NCI-H1105 (cell line): ENCODE measurements at places on chromosomes 6 and 20.

- peak; percentile 70 for DNase-seq
Measured at GRCh38 chr6:75208298-75209183, 2.7 kb upstream of the COL12A1 start.

DNA sequence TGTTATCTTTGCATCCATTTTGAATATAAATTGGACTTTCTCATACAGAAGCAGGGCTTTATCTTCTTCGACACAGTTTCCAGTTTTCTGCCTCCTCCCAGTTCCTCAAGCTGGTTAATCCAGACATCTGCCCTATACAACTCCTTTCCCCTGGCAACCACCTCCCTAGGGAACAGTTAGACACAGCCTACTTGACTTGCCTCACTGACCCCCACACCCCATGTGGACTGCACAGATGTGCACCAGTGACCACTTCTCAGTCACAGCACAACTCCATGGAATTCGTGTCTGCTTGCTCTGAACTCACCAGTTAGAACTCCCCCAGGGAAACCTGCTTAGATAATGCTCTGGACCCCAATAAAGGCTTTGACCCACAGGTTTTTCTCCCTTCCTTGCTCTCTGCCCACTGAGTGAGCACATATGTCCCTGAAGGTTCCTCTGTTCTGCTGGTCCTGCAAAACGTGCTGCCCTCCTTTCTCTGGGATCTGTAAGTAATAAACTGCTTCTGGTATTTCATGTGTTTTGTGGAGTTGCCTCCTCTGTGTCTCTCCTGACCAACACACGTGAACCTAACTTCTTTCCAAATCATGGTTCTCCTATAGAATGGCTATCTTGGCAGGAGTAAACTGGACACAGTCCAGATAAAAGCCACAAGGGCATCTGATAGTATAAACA, 351.2 kb downstream of the CD83 start:
- DNase-seq, result no peak

GRCh38 chr6:144378437-144378836, 93.3 kb downstream of the UTRN start:
- DNase-seq, result no peak

- DNase-seq, result no peak
Measured at GRCh38 chr6:16676978-16677377, 84.3 kb downstream of the ATXN1 start.

- DNase-seq, result no peak
Measured at GRCh38 chr20:2312876-2313275, 17.1 kb downstream of the TGM3 start.

DNA sequence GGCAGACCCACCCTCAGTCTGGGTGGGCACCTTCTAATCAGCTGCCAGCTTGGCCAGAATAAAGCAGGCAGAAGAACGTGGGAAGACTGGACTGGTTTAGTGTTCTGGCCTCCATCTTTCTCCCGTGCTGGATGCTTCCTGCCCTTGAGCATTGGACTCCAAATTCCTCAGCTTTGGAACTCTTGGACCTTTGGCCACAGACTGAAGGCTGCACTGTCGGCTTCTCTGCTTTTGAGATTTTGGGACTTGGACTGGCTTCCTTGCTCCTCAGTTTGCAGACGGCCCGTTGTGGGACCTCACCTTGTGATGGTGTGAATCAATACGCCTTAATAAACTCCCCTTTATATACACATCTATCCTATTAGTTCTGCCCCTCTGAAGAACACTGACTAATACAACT, 20.6 kb upstream of the FNDC1 start:
- DNase-seq, result no peak

GRCh38 chr6:2185466-2185865, 59.9 kb downstream of the GMDS start:
- no peak for DNase-seq

GRCh38 chr6:142420802-142421201, 119.0 kb downstream of the ADGRG6 start:
- no peak for DNase-seq

DNA sequence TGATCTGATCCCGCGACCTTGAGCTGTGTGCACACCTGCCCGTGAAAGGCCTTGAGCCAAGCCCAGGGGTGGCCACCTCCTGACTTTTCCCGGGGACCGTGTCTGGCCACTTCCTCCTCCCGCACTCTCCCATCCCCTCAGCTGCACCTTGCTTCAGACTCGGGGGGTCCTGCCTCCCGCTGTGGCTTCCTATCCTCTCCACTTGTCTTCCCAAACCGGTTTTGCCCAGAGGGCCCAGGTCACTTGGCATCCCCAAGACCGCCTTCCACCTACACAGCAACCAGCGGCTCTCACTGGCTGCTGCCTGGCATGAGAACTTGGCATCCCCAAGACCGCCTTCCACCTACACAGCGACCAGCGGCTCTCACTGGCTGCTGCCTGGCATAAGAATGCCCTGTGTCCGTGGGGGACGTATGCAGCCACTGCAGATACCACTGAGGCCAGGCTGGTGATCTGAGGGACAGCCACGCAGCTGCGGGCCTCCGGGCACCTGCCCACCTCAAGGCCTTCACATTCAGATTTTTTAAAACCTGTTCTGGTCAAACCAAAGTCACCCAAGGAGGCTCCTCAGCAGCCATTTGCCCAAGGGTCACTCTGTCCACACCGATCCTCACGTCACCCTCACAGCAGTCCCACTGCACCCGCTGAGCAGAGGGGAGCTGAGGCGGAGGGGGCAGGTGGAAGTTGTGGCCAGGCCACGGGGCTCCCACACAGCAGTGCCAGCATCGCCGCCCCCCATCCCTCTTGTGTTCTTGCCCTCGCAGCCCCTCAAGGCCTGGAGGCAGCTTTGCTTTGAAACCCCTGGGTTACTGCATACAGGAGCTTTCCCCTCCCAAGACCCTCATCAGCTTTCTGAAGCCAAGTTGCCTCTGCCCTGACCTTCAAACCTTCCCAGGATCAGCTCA, 245.5 kb downstream of the TAF4 start:
- DNase-seq, result no peak

GRCh38 chr6:53845280-53846195, 50.7 kb downstream of the LRRC1 start:
- DNase-seq, result no peak

DNA sequence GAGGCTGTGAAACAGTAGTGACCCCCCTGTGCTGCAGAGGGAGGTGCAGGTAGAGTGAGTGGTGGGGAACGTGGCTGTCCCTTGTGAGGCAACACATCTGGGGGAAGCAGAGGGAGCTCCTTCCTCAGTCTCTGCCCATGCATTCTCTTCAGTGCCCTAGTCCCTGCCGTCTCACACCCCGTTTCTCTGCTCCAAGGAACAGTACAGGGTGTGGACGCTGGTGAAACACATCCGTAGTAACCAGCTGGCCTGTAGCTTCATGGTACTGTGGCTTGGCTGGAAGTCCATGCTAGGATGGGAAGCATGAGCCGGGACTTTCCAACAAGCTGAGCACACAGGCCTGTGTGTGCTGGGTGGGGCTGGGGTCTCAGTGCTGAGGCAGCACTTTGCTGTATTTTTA, 25.4 kb upstream of the CST3 start:
- no peak for DNase-seq

DNA sequence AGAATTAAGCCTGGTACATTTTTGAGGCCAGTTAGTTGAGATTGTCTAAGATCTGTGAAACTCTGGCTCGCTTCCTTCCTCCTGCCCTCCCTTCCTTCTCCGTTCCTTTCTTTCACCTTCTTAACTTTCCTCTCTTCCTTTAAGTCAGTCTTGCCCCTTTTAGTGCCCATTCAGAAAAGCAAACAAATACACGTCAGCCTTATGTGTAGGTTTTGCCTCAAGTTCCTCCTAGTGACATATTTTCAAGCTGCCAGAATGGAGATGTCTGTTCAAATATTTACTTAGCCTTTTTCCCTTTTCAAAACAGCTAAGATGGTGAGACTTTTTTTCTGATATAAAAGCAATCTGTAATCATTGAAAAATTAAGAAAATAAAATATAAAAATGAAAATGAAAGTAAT, 178.4 kb downstream of the FARS2 start:
- DNase-seq, result no peak

DNA sequence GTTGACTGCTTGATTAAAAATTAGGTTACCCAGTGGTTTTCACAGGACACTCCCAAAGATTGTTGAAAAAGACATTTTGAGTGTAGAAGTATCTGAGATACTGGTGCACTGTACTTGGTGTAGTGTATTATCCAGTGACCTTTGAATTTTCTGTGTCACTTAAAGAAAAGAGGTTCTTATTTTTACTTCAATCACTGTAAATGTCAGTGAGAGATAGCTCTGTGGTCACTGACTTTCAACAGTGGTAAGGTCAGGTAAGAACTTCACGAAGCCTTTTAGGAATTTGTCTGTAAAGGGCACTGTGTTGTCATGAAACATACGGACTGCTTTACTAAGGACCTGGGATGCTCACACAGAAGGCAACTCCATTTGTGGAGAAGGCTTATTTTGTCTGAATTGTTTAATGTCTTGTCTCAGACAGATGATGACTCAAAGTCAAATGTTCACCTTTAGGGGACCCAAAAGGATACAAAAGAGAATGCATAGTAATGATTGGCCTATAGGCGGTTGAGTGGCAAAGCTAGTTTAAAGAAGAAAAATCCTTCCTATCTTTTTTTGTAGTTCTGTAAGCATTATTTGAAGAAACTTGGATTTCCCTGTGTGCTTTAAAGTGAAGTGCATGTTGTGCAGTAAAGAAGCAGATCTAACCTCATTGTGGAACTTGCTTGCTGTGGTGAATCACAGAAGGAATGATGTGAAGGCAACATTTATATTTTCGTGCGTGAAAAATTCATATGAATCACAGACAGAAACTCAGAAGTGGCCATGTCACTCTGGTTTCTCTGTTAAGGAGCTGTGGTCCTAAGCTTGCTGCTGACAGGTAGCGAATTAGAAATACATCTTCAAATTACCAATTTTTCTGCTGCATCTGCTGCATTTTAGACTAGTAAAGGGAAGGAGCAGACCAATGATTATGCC, 47.3 kb downstream of the ZFAND3 start:
- DNase-seq, result no peak

DNA sequence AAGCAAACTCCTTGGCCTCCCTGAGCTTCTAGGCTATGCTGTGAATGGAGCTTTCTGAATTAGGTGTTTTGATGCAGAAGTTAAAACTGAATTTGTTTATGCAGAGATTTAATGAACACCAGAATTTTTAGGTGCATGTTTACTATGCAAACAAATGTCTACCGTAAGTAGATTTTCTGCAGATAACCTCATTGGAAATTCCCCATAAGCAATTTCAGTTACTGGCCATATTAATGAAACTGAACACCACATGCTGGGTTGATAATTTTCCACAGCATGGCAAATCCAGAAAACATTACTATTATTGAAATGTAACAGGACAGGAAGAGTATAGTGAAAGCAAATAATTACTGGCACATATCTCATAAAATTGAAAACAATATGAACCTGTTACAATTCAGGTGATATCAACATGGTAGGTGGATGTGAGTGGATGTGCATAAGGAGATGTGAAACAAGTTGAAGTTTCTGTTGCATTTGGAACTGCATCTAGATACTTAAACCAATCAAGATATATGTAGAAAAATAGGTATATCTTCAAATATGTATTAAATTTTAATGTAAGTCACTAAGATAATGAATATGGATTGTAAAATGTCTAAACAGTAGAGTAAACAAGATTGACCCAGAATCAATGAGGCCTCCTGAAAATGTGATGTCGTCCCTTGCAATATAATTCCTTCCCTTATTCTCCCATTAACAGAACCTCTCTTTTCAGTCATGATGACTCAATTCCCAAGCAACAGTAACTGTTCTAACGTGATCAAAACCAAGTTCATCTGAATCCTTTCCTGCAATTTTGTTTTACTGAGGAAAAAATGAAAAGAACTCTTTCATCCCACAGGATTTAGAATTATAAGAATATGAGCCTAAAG, 11.0 kb downstream of the PTCHD4 start:
- no peak for DNase-seq

- no peak for DNase-seq
Measured at GRCh38 chr20:40265825-40266533, 423.1 kb downstream of the MAFB start.

DNA sequence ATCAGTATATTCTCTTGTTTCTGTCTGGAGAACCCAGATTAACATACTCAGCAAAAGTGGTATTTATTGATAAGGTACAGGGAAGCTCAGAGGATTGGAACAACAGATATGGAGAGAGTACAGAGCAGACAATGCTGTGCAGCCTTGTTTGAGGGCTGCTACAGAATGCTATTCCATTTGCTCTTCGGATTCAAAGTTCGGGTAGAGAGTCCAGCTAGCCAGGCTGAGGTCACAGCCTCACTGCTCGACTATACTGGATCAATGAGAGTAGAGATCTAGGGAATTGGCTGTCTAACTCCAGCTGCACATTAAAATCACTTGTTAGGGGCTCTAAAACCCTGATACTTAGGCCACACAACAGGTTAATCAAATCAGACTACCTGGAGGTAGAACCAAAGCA, 200.1 kb upstream of the BTBD3 start:
- no peak for DNase-seq

DNA sequence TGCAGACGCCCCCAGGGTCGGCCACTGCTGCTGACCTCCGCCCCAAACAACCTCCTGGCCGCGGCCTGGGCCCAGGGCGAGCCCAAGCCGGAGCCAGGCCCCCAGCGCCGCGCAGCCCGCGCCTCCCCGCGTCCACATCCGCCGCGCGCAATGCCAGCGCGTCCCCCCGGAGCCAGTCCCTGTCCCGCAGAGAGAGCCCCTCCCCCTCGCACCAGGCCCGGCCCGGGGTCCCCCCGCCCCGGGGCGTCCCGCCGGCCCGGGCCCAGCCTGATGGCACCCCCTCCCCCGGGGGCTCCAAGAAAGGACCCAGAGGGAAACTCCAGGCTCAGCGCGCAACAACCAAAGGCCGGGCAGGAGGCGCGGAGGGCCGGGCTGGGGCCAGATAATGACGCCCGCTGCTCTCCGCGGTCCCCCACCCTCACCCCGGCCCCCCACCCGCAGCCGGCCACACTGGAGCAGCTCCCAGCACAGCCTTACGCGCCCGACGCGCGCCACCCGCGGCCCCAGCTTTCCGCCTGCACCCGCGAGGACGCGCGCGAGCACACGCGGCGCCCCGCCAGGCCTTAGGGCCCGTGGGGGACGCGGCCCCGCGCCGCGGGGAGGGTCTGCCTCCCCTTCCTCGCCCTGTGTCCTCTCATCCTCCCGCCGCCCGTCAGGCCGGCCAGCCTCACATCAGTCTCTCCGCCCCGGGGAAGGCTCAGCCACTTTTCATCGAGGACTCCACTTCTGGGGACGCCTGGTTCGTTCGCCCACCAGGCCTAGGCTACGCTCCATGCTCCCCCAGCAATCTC, 12.9 kb upstream of the SLC22A7 start:
- no peak for DNase-seq

DNA sequence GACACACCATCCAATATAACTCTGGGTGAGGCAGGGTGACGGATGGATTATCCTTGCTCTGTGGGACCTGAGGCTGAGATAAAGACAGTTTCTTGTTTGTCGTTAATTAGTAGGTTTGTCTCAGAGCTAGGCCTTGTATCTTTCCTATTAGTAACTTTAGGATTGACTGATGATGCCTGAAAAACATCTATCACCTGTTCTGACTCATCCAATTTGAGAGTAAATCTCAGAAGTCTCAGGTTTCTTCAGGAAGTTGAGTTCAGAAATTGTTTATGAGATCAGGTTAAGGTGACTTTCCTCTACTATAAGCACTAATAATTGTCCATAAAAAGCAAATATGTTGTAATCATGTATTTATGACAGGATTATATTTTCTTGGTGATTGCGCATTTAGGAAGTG, 129.5 kb upstream of the SUPT3H start:
- no peak for DNase-seq
